ENCODE measurements at places on chromosomes 3 and 15.

- DNase-seq, result no peak
These were observed 287.3 kb upstream of the TLE3 start for GRCh38 chr15:70385052-70385451.

DNA sequence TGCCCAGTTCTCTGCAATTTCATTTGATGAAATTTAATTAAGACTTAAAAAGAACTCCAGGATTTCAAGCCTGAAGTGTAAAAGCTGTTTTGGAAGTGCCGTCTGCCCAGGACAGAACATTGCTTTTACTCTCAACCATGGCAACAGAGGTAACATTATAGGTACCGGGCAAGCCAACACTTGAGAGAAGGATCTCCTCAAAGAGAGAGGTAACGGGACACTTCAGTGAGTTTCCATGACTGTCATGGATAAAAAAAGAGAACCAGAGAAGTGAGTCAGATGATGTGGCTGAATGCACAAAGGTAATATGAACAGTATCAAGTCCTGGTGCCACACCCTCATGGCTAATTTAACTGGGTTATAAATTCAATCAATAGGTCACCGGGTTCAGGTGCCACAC lies 130.2 kb upstream of the LMOD3 start:
- DNase-seq, result peak; percentile 1

DNA sequence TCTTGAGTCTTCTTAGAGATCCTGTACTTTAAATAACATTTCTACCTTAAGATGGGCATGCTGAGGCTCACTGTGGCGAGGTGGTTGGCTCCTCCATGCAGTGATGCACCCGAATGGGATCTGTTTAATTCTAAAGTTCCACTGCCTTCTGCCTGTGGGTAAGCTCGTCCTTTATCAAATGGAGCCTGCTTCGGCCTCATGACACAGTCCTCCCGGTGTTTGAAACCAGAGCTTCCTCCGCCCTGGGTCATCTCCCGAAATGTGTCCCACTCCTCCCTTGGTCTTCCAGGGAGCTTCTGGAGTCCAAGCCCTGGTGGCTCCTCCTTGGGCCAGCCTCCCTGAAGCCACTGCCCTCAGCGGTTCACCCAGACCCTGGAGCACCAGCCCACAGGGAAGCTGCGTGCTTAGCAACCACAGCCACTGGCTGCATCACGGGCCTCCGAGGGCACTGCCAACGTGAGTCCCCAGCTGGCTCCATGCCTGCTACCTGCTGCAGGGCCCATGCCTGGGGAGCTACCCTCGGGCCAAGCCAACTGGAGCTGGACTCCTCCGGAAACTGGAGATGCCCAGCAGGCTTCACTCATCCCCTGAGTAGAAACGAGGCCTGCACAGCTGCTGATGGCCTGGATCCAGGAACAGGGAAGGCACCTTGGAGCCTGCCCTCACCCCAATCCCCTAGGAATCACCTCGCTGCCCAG lies 3.3 kb downstream of the RHCG start:
- DNase-seq, result no peak

DNA sequence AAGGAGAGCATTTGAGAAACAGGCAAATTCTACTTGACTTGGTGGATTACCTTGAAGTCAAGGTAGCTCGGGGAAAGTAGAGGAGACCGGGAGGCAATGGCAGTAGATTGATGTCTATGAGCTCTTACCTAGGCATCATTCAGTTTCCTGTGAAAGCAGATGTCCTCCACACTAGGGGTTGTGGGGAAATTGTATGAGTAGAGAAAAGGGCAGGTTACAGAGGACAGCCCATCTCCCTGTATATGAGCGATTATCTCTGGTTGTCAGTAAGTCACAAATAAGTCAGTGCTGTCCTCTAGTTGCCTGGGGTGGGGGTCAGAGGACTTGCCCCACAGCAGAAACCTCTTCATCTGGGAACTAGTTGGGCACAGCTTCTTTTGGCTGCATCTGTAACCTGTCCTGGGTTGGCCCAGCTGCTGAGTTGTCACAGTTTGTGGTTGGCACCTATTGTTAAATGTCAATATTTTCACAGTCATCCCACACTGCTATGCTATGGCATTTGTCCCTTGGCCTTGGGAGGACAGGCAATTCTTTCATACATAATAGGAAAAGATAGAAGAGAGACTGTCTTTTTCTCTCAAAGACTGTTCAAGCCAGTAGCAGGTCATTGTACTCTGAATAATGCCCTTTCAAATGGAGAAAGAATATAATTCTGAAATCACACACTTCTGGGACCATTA lies 53.6 kb upstream of the LRRFIP2 start:
- peak; percentile 26 for DNase-seq

- no peak for DNase-seq
These were observed 46.5 kb downstream of the KLHDC8B start for GRCh38 chr3:49217688-49218470.

GRCh38 chr3:149209431-149209830 lies 12.2 kb downstream of the CP start:
- no peak for DNase-seq

DNA sequence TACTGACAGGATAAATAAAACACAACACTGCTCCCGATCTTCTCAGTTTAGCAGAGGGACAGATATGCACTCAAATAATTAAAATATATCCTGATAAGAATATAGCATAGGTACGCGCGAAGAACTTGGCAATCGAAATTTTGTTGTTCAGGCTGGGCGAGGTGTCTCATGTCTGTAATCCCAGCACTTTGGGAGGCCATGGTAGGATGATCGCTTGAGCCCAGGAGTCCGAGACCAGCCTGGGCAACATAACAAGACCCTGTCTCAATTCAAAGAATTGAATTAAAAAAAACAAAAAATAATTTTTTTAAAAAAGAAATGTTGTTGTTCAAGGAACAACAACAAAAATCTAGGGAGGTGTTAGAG lies 7.6 kb downstream of the B2M start:
- peak; percentile 8 for DNase-seq

DNA sequence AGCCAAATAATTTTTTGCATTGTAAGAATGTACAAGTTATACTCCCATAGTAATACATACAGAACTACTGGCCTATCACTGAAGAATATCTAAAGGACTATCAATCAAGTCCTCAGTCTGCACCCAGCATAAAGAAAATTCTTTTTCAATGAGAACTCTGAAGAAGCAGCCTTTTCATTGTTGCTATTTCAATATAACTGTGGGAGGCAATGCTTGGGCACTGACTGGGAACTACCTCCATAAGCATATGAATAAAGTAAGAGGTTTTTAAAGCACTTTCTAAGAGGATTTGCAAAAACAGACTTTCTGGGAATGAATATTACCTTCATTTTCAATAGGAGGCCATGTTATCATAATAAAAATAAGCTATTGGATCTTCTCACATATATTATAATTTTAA lies 24.6 kb upstream of the NECTIN3 start:
- no peak for DNase-seq

DNA sequence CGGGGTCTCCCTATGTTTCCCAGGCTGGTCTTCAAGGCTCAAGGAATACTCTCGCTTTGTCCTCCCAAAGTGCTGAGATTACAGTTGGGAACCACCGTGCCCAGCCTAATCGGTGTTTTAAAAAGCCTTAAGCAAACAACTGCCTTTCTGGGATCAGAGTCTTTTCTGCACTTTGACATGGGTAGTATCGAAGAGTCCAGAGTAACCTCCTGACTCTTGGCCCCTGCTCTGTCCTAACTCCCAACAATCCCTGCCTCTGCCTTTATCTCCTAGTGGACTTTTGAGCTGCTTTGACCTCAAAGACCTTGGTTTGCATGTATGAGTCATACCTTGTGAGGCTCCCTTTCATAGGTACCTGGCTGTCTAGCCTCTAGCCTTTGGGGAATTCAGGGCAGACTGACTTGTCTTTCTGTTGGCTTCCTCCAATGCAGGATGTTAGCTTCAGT lies 21.0 kb upstream of the HACD2 start:
- DNase-seq, result peak; percentile 83

DNA sequence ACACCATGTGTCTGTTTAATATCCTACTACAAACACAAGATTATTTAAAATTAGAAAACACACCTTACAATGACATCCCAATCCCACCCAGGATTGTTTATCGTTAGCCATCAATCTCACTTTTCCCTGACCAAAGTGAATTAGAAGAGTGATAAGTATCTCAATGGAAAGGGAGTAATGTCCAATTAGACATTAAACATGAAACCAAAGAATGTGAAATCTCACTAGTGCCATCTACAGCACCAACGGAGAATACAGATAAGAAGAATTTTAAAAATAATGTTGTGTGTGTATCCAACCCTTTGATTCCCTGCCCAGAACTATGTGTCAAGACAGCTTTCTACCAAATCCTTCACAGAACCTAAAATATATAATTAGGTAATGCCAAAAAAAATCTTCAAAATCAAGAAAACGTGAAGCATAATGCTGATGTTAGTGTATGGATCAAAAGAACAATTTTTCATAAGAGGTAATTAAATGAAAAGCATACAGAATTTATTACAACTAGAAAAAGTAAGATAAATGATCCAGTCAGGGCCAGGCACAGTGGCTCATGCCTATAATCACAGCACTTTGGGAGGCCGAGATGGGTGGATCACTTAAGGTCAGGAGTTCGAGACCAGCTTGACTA lies 64.2 kb downstream of the SCAPER start:
- peak; percentile 56 for DNase-seq

Measured in DMS53 (cell line).